Central memory CD4-positive, alpha-beta T cell (primary cell): ENCODE measurements at places on chromosomes 2 and 18.
A peak's percentile ranks its signal among the peaks of the same experiment; 100 is the strongest.

DNA sequence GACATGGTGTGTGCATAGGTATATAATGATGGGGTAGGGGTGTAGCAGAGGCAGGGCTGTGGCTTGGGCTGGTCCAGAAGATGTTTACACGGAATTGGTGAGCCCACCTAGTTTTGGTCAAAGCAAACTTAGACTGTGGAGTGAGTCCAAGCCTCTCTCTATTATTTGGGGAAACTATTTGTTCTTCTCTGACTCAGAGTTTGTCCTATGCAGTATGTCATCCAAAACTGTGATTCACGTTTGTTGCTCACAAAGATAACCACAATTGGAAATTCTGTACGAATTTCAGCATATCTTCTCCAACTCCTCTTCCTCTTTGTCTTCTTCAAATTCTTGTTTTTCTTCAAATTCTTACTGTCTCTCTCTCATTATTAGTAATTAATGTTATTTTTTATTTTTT is 292.9 kb downstream of the XIRP2 start:
- DNase-seq, result no peak

GRCh38 chr18:23188068-23188760 is 52.9 kb downstream of the CABLES1 start:
- no peak for DNase-seq

DNA sequence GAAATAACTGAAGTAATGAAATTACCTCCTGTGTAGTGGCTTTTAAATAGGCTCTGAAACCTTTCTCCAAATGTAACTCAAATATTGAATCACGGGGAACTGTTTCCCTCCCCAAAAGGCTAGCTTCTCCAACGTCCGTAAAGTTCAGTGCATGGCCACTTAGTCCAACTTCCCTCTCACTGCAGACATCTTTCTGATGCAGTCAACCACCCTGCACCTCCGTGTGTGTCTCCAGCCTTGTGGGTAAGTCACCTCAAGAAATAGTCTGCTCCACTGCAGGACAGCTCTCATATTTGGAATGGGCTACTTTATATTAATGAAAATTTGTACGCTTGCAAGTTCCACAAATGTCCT is 152.5 kb upstream of the CYRIA start:
- DNase-seq, result no peak

DNA sequence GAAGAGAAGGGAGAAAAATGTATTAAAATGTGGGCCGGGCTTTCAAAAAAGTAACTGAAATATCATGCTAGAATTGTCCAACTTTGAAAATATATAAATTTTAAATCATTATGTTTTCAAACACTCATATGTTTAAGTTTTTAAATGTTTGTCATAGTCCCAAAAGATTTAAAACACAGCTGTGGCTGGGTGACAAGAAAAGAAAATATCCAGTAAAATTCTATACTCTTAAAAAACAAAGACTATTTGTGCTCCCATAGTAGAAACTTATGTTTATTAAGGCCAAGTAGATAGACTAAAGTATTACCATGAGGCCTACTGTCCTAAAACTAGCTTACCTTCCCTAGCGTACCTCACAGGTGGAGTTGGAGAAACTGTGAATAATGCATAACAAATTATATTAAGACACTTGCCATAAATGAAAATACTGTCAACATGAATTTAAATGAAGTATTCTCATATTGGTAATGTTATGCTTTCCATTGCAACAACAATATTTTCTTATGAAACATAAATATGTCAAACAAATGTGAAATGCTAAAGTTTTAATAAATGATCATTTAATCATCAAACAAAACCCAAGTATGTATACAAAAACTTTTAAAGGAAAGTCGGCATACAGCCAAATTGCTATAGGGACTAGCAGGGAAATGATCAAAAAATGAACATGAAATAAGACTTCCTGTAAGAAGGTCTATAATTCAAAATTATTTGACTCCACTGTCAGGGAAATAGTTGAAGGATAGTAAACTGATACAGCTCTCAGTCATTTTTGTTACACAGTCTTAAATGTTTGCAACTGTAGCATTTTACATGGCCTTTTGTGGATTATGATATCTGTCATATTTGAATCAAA is 13.4 kb downstream of the MEIS1 start:
- DNase-seq, result no peak

GRCh38 chr2:72893594-72894319 is 6.5 kb downstream of the SPR start:
- no peak for DNase-seq

- no peak for DNase-seq
Measured at GRCh38 chr2:96909611-96910021, 39.7 kb upstream of the SEMA4C start.

DNA sequence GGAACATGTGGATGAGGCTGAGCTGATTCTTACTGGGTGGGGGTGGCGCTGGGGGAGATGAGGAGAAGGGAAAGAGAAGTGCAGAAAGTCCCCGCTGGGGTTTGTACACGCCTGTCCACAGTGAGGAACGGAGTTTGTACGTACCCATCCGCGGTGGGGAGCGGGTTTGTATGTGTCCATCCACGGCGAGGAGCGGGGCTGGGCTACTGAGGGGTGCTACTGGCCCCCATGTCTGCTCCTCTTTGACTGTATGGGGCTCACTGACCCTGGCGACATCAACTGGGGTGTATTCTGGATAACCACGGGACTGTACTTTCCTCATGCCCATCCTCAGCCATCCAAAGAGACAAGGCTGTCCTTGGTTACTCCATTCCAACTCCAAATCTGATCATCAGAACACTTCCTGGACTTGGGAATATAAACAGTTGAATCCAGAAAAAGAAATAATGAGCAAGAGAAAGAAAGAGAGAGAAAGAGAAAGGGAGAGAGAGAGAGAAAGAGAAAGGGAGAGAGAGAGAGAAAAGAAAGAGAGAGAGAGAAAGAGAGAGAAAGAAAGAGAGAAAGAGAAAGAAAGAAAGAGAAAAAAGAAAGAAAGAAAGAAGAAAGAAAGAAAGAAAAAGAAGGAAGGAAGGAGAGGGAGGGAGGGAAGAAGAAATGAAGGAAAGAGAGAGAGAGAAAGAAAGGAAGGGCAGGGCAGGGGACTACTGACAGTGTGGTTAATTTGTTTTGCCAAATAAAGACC is 21.0 kb downstream of the MAL start:
- no peak for DNase-seq

GRCh38 chr18:79495591-79496071 is 99.9 kb downstream of the NFATC1 start:
- no peak for DNase-seq

- DNase-seq, result no peak
Measured at GRCh38 chr2:71933467-71934319, 214.0 kb downstream of the CYP26B1 start.

GRCh38 chr2:233430081-233430480 is 75.8 kb downstream of the DGKD start:
- DNase-seq, result no peak

- DNase-seq, result no peak
Measured at GRCh38 chr2:7132753-7133152, 215.5 kb downstream of the RNF144A start.

- no peak for DNase-seq
Measured at GRCh38 chr18:49169037-49169521, 218.3 kb upstream of the SMAD7 start.

DNA sequence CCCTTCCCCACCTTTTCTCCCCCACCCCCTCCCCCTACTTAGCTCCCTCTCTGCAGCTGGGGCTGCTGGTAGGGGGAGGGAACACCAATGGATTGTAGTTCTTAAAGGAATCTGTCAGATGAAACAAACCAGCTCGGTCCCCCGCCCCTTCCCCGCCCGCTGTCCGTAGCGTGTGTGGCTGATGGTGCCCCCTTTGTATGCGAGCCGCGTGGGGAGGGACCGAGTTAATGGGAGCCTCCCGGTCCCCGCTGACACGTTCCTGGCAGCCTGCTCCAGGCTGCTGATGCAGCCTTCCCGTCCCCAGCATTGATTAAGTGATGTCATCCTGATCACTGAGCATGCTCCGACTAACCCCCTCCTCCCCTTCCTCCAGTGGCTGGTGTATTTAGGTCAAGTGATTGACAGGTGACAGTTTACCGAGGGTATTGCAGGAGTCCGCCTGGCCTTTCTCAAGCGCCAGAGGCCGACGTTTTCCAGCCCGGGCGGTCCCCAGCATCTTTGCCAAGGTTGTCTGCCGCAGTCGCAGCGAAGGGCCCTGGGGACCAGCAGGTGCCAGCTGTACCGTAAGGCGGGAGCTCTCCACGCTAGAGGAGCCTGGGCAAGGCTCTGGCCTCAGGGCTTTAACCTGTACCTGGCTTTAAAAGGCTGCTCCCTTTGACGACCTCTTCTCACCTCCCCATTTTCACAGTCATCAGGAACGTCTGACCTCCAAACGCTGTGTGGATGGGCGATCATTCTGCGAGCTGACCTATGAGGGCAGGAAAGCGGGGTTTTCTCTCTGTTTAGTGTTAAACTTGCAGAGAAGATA is 1.8 kb downstream of the KIF5C start:
- DNase-seq, result peak; percentile 71

DNA sequence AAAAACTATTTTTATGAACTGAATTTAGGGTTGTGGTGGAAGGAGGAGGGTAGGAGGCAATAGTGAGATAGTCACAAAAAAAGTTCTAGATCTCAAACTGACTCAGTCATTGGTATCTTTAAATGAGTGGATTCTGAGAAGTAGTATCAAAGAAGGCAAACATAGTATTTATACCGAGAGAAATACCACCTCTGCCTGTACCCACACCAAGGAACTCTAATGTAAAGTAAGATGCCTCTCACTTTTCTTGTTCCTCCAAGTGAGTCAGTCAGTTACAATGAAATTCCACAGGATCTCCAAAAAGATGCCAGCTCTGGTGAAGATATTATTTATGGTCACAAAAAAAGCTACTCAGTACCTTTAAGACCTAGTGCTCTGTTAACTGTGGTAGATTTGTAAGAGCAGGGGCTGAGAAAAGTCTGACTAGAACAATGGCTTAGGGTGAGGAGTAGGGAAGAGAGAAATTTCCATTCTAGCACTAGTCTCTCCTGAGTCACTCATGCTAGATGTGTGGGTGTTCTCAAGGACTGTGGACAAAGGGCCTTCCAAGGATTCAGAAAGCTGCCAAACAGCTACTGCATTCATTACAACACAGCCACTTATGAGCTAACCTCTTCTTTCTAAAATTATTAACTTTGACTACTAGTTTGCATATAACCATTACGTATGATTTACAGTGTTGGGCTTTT is 36.3 kb downstream of the YWHAQ start:
- no peak for DNase-seq

- no peak for DNase-seq
Measured at GRCh38 chr2:39920307-39920801, 141.3 kb upstream of the THUMPD2 start.
